Dermis blood vessel endothelial cell (primary cell): ENCODE measurements at places on chromosomes 7 and 10.

- DNase-seq: no peak
Observed at GRCh38 chr7:80775482-80775881, 137.0 kb downstream of the CD36 start.

- peak; percentile 1 for DNase-seq
Observed at GRCh38 chr7:157875230-157876179, 538.7 kb downstream of the DNAJB6 start.

DNA sequence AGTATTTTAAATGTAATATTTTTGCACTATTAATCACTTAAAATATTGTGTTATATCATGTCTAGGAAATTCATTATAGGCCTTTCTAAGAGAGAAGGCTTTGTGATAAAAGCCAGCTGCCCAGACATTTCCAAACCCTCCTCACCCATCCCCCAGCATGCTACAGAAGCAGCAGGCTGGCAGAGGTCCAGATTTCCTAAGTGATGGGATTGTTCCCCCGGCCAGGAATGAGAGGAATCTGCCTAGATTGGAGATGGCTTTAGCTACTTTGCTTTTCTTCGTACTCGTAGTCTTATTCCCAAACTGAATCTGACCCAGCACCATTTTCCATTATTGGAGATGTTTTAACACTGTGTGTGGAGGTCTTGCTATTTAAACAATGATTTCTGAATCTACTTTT, 29.4 kb downstream of the CDK14 start:
- DNase-seq: peak; percentile 79

DNA sequence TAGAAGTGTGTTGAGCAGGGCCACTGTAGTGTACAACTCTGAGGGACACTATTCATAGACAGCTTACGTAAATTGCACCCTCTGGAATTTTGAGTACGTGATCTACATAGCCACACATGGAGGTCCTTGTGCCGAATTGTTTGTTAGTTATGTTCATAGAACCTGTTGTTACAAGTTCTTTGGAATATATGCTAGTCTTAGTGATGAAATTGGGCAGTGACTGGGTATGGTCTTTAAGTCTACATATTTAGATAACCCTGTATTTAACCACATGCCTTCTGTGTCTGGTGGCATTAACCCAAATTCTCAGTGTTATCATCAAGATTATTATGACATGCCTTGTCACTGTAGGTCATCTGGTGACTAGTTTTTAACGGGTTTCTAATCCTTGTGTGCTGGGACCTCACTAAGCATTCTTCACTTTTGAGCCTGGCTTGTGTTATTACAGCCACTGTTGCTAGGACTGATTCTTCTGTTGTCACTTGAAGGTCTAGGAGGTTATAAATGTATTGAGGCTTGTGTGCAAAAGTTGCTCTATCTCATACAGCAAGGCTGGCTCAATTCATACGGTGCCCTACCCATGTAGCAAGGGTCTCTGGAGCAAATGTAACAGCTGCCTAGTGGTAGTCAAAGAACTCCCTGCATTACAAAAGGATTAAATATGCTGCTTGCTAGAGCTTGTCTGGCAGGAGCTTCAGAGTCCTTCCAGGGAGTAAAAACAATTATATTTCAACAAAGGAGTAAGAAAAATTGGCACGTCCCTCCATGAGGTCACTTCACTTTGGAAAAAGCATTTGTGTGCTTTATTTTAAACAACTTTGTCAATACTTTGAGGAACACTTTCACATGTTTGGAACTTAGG, 65.4 kb downstream of the CDK14 start:
- DNase-seq: no peak

DNA sequence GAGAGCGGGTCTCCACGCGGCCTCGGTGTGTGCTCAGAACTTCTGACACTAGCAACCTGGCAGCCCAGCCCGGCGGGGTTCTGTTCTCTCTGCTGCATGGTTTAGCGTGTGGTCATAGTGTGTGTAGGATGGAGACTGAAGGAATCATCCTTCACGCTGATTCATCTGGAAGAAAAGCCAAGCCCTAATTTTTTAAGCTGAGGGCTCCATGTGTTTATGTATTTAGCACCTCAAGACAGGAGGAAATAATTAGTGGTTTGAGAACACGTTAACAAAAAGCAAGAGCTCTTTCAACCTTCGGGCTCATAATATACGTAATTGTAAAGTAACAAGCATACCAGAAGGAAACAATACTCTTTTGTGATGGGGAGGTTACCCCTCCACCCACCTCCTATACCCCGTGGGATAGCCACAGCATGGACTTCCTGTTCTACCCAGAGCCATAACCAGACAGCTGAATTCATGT, 504.6 kb upstream of the MKI67 start:
- no peak for DNase-seq

DNA sequence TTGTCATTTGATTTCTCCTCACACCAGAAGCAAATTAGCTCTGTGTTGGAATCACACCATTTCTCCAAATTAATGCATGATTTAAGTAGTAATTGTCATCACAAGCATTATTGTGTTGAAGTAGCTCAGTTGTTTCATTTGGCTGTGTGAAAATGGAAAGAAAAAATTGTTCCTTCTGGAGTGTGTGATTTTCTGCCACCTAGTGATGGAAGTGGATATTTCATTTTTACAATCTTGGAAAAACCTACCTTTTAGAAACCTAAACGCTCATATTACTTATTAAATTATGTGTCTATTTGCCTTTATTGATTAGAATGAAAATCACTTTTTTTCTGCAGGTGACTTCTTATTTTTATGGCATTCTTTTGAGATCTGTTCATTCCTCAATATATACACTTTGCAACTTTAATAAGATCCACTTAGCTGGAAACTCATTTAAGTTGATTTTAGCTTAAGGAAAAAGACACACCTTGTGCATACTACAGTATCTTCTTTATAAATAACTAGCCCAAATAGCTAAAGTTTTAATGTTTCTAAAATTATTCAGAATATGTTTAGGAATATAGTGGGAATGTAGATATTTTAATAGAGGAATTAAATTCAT, 50.0 kb downstream of the SRI start:
- DNase-seq: peak; percentile 47

DNA sequence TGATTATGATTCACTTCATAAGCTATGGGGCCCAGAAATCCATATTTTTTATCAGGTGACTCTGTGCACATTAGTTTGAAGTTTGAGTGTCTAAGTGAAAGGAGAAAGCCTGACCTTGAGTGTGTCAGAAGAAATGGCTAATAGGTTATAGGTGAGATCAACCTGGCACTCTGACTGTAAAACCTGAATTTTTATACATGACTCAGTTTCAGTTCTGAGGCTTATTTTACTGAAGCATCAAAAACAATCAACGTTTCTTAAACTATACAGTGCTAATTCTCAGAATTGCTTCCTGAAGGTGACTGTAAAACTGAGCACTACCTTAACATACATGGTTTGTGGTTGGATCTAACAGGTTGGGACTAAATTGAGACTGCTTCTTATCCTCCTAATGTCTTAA, 159.4 kb upstream of the AHR start:
- no peak for DNase-seq

DNA sequence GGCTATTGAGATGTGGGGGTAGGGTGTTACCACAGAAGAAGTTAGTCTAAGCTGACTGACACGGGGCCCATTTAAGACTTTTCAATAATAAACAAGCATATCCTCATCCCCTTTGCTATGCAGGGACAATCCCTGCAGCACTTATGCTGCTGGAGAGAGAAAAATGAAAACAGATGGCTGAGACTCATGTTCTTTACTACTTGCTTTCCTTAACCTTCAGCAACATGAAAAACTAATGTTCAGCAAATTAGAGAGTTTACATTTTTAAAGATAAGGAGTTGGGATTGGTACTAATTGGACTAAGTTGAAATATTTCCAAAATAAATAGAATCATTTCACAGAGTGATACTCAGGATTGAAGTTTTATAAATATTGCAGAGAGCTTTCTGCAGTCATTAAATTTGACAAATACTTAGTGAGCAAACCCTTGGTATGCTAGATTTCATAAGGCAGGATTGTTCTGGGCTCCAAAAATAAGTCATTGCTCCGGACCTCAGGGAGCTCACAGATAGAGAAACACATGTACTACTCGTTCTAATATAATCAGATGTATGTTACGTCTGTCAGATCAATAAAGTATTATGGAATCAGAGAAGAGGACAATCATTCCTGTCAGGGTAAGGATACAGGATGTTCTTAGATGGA, 147.1 kb upstream of the LRRN3 start:
- DNase-seq: no peak

DNA sequence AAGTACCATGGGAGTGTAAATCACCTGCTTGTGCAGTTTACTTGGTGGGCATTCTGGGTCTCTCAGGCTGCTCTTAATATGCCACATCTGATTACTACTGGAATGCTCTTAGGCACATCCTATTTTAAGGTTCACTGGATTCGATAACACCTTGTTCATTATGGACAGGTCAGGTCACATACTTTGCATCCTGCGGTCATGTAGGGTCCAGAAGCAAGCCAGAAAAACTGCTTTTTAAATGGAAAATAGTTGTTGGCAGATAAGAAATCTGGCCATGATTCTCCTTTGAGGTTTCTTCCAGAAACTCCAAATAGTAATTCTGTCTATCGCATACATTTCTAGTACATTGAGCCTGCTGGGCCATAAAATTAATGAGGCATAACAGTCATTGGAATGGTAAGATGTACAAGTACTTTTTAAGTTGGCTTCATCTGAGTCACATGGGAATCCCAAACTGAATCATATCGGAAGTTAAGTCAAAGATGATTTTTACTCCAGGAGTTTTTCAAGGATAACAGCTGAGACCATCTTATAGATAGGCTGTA, 371.9 kb downstream of the LRRTM3 start:
- no peak for DNase-seq

DNA sequence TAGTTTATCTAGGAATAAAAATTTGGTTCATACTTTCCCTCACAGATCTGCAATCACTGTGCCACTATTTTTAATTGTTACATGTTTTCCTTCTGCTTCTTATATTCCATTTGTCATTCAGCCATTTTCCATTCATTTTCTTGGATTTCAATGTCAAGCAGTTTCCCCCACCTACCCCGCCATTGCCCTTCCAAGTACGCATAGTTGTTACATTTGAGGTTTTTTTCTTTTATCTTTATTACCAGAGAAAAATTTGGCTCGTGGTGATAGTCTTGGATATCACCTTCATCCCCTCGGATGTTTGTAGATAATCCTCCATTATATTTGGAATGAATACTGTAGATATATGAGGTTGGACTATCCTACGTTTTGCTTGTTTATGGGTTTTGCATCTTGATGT, 159.7 kb downstream of the CRPPA start:
- DNase-seq: no peak

DNA sequence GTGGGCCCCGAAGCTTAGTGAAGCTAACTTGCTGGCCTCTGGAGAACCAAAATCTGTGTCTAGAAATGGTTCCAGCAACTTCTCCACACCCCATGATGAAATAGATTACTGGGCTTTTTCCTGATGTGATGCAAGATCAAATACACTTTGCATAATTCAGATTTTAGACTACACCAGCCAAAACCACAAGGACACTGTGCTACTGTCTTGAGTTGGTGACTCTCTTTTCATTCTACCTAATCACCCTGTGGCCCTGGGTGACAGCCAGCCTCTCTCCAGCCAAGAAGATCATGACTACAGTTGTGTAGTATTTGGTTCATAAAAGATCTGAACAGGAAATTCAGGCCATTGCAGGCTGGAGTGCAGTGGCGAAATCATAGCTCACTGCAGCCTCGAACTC, 22.2 kb downstream of the AZGP1 start:
- DNase-seq: no peak

GRCh38 chr7:142750321-142750938, 1.2 kb downstream of the PRSS1 start:
- no peak for DNase-seq

- DNase-seq: peak; percentile 48
Observed at GRCh38 chr7:90655566-90655965, 59.4 kb downstream of the CDK14 start.

GRCh38 chr7:20005081-20005480, 212.1 kb downstream of the MACC1 start:
- DNase-seq: no peak

GRCh38 chr10:108817584-108817983, 1105.7 kb downstream of the XPNPEP1 start:
- no peak for DNase-seq

- DNase-seq: peak; percentile 89
Observed at GRCh38 chr10:4656576-4657194, 169.3 kb upstream of the AKR1E2 start.

- DNase-seq: peak; percentile 58
Observed at GRCh38 chr7:76364198-76364584, 5.4 kb upstream of the YWHAG start.

DNA sequence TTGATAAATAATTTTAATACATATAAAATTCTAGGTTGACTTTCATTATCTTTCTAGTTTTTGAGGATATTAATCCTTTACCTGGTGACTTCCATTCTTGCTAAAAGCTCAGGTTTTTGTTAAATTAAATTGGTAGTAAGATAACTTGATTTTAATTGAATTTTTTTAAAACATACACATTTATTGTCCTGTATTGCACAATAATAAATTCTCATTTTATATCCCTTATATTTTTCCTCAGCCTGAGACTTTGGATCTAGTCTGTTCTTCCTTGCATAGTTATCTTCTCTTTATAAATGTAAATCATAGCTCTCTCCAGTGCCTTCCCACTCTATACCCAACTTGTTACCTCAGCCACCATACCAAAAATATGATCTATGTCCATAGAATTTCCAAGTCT, 212.9 kb upstream of the CNTNAP2 start:
- DNase-seq: no peak

DNA sequence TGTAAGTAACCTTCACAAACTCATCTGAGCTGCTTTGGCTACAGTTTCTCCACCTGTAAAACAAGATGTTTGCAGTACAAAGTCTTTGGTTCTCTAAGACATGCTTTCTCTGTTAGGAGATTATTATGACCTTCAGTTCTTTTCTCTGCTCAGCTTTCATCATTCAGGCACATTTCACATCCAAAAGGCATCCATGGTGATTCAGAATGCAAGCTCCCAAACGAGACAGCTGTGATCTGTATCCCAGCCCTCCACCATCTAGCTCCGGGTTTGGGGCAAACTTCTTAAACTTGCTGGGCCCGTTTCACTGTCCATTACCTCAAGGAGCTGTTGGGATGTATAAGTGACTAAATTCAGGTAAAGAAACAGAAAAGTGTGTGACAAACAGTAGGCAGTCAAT, 95.8 kb upstream of the COL1A2 start:
- no peak for DNase-seq
